Caudate nucleus (tissue), 63 donors: ENCODE measurements at places on chromosomes 2 and 18.

DNA sequence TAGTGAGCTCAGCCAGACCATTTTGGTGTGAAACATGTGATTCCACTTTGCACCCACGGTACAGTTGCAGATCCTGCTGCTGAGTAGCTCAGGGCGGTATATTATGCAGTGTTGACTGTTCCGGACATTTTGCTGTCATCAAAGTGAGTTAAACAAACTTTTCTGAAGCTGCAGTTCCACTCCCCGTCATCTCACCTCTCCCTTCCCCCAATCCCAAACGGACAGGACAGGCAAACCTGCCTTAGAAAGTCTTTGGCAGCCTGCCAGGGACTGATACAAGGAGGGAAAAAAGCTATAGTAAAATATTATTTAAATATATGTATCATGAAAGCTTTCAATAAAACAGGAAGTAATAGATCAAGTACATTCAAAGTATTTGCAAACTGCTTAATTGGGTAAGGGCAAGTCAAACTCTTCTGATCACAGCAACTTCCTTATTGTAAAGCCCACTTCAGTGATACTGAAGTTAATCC, 35.5 kb upstream of the SP5 start:
- DNase-seq = no peak

DNA sequence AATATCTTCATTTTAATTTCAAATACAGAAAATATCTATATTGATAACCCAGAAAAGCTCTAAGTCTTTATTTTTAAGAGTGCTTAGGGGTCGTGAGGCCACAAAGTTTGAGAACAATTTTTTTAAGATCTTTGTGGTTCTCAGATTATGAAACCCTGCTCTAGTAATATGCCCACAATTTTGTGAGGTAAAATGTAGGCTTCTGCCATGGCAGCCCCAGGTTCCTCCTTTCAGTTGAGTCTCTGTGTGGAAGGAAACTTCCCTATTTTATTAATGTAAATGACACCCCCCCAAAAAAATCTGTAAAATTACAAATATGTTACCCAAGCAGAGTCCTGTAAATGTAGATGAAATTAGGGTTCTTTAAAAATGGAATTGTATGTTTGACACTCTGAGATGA, 600.5 kb downstream of the SATB2 start:
- no peak for DNase-seq

DNA sequence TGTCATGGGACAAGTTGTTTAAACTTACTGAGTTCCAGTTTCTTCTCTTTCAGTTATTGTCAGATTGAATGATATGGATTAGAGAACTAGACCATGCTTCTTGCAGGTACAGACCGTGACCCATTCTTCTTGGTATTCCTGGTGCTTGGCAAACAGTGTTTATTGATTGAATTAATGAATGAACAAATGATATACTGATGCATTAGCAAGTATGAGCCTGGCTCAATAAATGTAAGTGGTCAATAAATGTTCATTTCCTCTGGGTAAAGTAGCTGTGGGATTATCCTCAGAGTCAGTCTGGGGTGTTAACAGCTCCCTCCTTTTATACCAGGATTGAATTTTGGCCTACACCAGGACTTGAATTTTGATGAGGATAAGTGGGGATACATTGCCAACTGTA, 160.2 kb downstream of the ZEB2 start:
- no peak for DNase-seq

DNA sequence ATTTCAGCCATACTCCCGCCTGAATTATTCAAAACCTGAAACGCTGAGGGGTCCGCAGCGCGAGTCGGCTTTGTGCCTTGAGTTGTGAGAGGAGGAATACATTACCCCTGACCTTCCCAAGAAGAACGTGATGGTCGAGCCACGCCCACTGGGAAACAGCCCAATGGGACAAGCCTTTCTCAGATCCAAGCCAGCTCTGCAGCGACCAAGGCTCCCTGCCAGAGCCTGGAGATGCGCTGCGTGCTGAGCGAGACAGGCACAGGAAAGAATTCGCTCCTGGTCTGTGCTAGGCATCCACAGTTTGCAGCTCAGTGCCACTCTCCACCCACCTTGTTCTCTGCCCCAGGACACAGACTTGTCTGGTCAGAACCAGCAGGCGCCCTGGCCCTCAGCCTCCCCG, 74.1 kb upstream of the GLI2 start:
- peak; percentile 9 for DNase-seq

- DNase-seq = no peak
Observed at GRCh38 chr2:230868947-230869913, 4.5 kb downstream of the ITM2C start.

GRCh38 chr2:63121055-63121834, 70.6 kb downstream of the OTX1 start:
- no peak for DNase-seq

- no peak for DNase-seq
Observed at GRCh38 chr18:44047585-44047984, 633.1 kb upstream of the SETBP1 start.

DNA sequence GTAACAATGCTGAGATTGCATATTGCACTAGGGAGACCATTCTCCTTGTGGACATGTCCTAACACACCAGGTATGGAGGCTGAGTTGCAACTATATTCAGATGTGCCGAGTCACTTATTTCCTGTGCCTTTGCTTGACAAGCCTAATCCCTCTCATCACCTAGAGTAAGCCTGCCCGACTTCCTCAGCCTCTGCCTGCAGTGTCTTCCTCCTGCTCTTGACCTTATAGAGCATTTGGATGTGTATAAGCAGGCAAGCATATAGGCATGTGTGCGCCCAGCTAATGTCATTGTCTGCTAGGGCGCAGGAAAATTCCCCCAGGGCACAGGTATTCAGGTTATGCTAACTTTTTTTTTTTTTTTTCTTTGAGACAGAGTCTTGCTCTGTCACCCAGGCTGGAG, 316.9 kb downstream of the CDH2 start:
- no peak for DNase-seq

GRCh38 chr18:79242246-79242645, 153.5 kb upstream of the NFATC1 start:
- DNase-seq = no peak

DNA sequence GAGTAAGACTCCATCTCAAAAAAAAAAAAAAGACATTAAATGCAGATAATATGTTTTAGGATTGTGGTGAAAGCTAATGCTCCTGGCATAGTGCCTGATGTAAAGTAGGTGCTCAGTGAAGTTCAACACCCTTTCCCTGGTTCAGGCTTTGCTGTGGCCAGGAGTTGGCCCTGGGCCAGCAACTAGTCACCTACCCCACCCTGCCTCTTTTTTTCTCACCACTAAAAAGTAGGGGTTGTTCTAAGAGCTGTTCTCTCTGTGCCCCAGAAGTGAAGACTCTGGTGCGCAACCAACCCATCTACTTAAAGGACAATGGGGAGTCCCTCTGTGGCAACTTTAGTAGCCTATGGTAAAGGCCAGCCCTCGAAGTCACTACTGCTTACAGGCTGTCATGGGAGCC, 75.9 kb downstream of the DNMT3A start:
- DNase-seq = no peak

GRCh38 chr2:27014771-27015433, 17.9 kb upstream of the TMEM214 start:
- DNase-seq = no peak

- DNase-seq = no peak
Observed at GRCh38 chr18:31232775-31233424, 70.2 kb upstream of the DSC1 start.

- no peak for DNase-seq
Observed at GRCh38 chr2:156430236-156430979, 5.8 kb upstream of the GPD2 start.

- no peak for DNase-seq
Observed at GRCh38 chr2:8312861-8313830, 368.7 kb upstream of the ID2 start.

GRCh38 chr2:37654932-37655841, 16.3 kb downstream of the CDC42EP3 start:
- no peak for DNase-seq

DNA sequence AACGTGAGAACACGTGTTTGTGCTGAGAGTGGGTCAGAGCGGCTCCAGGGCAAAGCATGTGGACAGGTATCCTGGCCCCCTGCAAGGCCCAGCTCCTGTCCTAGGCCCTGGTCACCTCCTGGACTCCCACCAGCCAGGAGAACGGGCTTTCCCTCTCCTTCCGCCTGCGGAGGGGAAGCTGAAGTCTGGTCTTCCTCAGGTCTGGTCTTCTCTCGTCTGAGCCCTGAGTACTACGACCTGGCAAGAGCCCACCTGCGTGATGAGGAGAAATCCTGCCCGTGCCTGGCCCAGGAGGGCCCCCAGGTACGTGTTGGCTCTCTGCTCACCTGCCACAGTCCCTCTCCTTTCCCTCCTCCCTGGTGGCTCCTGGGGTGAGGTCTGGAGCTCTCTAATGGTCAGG, 963 bp downstream of the GNLY start:
- no peak for DNase-seq

DNA sequence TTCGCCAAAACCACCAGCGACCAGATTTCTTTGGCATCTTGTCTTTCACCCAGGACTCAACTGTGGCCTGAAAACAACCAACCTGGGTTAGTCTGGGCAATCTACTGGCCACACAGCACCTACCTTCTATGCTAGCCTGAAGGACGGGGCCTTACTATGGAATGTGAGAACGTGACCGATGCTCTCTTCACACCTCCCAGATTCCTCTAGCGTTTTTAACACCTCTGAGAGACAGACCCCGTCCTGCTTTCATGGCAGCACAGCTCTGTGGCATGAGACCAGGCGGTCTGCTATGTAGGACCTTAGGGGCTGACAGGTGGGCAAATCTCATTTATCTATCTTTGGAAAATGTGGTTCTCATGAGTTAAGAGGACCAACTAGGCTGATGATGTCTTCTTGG, 80.9 kb downstream of the EMILIN2 start:
- DNase-seq = no peak

DNA sequence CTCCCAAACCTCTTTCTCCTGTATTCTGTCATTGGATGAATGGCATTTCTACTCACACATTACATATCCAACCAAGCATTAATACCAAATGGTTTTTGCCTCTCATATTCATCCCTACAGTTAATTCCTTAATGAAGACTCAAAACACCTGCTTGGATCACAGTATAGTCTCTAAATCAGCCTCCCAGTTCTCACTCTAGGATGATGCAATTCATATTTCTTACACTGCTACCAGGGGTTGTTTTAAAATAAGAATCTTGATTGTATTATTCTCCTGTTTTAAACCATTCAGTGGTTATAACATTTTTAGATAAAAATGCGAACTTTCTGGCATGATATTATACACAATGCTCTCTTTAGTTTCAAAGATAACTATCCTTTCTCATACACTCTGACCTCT, 281.4 kb upstream of the ZEB2 start:
- DNase-seq = no peak

DNA sequence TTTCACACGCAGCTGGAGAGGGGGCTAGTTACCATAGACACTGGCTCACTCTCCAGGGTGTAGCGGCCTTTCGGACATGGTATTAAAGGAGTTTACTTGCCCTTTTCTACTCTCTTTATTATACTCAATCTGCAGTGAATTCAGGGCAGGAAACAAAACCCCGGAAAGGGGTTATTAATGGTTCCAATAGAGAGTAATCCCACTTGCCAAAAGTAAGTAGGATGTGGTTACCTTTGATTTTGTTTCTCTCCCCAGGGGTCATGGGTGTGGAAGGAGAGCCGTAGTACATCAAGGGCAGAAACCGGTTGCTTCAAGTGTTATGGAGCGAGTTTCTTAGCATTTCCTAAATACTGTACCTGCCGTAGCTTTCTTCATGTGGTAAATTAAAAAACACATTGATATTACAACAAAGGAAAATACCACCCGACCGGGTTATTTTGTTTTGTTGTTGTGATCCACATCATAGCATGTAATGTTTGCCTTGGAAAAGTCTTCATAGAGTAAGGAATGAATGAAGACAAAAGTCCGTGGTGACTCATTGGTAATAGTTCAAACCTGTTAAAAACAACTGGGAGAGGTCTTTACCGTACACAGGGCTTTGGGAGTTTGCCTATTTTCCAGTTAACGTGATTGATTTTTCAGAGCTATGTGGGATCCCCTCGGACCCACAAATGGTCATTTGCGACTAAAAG, 71.5 kb downstream of the SLC4A3 start:
- DNase-seq = no peak

DNA sequence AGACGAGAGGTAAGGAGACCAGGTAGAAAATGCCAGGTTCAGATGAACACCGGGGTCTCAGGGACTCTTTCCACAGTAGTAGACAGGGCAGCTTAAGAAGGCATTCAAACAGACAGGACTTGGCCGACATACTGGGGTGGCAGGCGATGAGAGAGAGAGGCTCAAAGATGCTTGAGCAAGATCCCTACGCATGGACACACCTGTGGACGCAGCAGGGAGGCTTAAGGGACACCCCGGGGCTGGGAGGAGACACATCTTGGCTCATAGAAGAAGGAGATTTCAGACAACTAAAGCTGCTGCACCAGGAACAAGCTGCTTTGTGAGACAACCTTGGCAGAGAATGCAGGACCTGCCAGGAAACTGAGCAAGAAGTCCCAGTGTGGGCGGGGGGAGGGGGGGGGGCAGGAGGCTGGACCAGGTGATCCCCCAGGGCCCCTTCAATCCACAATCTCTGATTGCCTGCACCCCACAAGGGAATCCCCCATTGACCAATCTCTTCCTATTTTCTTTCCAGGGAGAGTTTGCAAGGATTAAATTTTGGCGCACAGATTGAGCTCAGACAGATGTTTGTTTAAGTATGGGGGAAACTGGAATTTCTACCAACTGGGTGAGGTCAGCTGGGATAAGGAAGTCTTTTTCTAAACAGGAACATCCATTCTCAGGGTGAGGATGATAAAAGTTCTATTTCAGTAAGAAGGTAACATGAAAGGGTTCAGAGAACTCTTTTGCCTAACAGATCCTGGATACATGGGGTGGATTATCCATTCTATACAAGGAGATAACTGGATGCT, 400.7 kb downstream of the NBAS start:
- no peak for DNase-seq

GRCh38 chr2:111162718-111163331, 42.1 kb downstream of the BCL2L11 start:
- no peak for DNase-seq

- no peak for DNase-seq
Observed at GRCh38 chr2:45849491-45850283, 198.2 kb downstream of the PRKCE start.

DNA sequence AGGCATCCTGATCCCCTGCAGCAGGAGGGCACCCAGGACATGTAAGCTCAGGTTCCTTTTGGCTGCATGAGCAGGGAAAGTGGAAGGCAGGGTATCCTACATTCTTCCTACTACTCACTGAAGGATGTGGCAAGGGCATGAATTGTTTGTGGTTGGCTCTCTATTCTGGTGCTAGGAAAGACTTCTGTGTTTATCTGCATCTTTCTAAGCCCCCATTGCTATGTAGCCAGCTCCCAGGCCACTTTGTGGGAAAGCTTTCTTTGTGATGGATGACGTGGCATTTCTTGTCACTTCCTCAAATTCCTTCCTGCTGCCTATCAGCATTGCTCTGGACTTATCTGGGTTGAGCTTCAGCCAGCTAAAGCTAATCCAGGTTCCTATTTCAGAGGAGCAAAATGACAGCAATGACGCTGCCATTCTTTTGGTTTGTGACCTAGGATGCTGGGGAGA, 46.2 kb downstream of the MEIS1 start:
- DNase-seq = no peak
